ENCODE measurements at places on chromosomes 7 and 10. TPM values are rescaled to one million over a fixed set of nuclear protein-coding genes. Genes with fewer than 3 reads are reported as not detected.

DNA sequence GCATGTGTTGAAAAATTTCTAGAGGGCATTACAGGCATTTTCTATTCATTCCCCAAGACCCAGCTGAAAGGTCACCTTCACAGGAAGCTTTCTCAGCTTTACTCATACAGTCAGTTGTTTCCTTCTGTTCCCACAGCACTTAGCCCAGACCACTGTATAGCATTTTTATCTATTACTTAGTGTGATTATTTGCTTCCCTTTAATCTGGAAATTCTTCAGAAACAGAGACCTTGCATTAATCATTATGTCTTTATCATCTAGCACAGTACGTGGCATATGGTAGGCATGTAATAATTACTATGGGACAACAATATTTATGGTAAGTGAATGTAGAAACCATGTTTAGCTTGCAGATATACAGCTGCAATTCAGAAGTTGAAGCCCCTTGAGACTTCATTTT lies 38.2 kb upstream of the CDK6 start:
- DNase-seq, result no peak

DNA sequence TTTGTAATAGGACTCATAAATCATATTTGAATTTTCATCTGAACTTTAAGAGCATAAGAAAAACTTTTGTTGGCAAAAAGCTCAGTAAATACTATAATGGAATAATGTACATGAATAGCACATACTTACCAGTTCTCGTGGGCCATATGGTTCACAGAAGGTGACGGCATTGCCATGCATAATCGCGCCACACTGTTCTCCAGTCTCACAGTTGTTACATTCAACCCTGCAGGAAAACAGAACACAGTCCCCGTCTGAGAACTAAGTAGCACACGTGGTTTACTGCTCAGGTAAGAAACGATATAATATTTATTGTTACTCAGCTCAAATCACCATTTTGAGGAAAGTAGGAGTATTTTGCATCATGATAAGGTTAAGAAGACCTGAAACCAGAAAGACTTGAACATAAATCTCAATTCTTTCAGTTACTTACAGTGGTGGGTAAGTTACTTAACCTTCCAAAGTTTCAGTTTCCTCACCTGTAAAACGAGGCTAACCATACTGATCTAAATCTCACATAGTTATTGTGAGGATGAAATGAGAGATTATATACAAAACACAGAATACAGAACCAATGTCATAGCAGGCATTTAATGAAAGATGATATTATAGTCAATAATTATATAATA lies 261.4 kb downstream of the RELN start:
- no peak for DNase-seq

DNA sequence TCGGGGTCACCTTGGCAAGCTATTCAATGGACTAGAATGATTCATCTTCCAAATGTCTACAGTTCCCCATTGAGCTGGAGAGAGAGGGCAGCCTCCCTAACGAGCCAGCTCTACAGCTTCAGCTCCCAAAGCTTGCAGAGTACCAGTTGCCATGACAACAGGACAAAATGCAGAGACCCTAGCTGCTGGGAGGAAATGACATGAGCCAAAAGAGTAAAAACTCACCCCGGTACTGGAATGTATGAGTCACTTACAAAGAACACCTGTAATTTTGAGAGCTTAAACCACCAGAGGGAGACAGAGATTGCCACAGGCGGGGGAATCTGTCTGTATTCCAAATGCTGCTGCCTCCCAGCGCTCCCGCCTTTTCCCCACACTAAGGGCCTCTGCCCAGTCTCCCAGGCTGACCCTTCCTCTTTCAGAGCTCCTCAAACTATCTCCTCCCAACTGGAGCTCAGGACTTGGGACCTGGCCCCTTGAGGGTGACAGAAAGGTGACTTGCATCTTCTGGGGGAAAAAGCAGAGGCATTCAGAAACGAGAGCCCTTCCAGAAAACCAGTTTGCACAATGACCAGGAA lies 95.5 kb downstream of the CUL2 start:
- peak; percentile 69 for DNase-seq

The NOBOX gene
- not detected for total RNA-seq

DNA sequence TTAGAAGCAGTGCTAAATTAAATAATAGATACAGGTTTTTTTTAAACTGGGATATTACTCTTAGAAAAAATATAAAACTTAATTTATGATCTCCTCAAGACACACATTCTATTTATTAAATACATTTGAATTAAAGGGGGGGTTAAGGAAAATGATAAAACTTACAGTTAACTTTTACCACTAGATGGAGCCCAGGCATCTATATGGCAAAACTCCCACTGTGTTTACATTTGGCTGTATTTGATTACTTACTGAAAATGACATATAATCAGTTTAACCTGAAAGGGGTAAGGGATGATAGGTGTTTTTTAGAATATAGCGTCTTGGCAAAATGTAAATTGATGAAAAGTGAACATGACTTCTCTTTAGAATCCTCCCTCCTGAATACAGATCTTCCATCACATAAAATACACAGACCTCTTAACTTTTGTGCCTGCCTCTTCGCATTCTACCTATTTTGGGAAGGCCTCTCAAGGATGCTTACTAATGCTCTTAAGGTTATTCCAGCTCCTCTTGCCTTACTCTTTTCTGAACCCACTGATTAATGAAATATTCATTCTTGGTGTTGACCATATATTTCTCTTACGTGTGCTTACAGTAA lies 235.7 kb downstream of the AGMO start:
- no peak for DNase-seq

- DNase-seq, result no peak
Measured at GRCh38 chr10:79410315-79411094, 34.9 kb downstream of the ZCCHC24 start.

- no peak for DNase-seq
Measured at GRCh38 chr10:64358907-64359306, 837.7 kb downstream of the REEP3 start.

DNA sequence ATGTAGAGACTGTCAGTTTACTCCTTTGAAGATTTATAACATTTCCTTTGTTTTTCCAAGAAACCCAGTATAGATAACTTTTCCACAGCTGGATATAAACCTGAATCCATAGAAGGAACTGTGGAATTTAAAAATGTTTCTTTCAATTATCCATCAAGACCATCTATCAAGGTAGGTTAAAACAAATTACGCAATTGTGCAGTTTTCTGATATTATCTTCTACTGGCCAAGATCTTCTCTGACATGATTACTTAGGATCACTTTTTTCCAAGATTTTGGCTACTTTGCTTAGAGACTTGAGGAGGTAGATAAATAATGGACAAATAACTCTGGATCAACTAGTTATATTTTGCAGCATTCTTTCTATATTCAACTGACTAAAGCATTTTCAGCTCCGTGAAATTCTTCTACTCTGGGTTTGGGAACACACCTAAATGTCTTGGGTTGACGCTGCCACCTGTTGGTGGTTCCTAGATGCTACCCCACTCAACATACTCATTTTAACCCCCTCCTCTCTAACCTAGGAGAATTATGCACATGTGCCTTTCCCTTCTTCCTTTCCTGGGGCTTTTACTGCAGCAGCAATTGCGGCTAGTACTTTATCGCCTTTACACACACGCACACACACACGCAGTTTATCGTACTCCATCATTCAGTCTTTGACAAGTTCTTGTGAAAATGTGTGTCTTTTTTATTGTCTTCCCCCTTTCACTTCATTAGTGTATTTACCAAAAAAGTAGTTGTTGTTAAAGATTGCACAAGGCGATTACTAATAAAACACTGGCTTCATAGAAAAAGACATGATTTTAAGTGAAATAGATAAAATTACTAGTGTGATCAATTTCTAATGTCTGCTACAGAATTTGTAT lies 32.7 kb downstream of the ABCB5 start:
- DNase-seq, result no peak

GRCh38 chr10:74981831-74982633 lies 129.4 kb upstream of the SAMD8 start:
- DNase-seq, result no peak

All from activated CD4-positive, alpha-beta memory T cell treated with anti-CD3 and anti-CD28 coated beads for 36 hours (primary cell).